ENCODE measurements at places on chromosomes 7 and 10.
A peak's percentile ranks its signal among the peaks of the same experiment; 100 is the strongest.

- DNase-seq = no peak
These were observed 38.3 kb downstream of the WBP1L start for GRCh38 chr10:102781921-102782557.

GRCh38 chr10:80516506-80517075 lies 21.1 kb upstream of the SH2D4B start:
- no peak for DNase-seq

DNA sequence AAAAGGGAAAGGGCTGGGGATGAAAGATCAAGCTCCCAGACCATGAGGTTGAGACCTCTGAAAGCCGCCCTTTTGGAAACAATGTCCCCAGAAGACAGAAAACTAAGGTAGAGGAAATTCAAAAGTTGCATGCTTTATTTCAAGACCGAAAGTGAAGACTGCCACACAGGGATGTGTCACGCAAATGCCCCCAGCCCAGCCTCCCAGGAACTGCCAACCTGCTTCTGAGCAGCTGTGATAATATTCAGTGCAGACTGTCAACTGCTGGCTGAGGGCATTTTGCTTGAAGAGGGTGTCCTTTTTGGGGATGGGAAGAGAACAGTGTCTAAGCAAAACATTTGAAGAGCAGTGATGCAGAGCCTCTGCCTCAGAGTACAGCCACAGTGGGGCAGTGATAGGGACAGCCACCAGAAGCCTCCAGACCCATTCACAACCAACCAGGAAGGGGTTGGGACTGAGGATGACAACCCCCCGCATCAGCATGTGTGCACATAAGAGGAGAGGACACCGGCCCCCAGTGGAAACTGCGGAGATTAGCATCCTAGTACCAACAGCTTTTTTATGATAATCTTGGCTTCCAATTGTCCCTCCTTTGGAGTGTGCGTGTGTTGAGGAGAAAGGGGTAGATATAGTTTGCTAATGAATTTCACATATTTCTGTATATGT lies 34.7 kb upstream of the NFE2L3 start:
- DNase-seq = no peak

- no peak for DNase-seq
These were observed 37.9 kb downstream of the SORCS1 start for GRCh38 chr10:107126512-107127065.

GRCh38 chr7:89994483-89994882 lies 159.8 kb upstream of the STEAP1 start:
- DNase-seq = no peak

GRCh38 chr10:43076876-43077420 lies at the start of gene RET:
Gene RET (plus strand): TSS chr10:43077069. CDS start chr10:43077259, 190 bp downstream.
- DNase-seq = no peak

GRCh38 chr10:110498087-110498981 lies 627 bp downstream of the DUSP5 start:
- no peak for DNase-seq

DNA sequence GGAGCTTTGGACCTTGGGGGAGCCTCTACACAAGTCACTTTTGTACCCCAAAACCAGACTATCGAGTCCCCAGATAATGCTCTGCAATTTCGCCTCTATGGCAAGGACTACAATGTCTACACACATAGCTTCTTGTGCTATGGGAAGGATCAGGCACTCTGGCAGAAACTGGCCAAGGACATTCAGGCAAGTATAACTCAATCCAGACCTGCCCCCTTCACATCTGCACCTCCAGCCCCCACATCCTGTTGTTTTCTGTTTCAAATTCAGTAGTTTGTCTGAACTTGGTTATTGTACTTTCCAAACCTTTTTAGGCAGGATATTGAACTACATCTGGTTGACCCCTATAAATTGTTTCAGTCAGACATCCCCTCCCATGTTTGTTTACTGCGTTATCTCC lies 62.4 kb upstream of the CC2D2B start:
- no peak for DNase-seq

GRCh38 chr10:117631276-117632145 lies 89.0 kb downstream of the EMX2 start:
- DNase-seq = no peak

DNA sequence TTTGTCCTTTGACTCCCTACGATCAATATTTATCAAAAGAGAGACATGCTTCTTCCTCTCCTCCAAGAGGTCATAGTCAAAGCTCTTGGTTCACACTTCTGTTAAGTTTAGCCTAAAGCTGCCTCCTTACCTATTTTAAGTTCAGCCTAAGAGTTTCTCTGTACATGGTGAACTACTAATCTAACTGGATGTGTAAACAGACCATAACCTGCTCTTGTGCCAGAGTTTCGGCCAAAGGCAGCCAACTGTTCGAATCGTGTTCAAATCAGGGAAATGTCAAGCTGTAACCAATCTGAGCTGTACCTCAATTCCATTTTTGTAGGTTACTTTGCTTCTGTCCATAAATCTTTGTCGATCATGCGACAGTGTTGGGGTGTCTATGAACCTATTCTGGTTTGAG lies 414.8 kb downstream of the PHTF2 start:
- no peak for DNase-seq

GRCh38 chr7:28608731-28609130 lies 196.4 kb downstream of the CREB5 start:
- no peak for DNase-seq

DNA sequence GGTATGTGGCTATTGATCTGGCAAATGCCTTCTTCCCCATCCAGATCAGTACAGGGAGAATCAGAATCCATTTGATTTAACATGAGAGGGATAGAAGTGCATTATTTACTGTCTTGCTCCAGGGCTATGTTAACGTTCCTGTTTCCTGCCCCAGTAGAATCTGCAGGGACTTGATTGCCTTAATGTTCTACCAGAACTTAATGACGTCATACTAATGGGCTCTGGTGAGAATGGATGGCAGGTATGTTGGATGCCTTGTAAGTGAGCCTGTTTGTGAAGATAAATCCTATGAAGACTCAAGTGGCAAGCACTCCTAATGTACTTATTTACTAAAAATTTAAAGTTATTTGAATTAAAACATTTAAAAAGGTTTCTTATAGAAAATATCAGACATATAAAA lies 44.5 kb upstream of the CHCHD3 start:
- DNase-seq = no peak

GRCh38 chr7:23472556-23472955 lies 2.3 kb upstream of the IGF2BP3 start:
- no peak for DNase-seq

GRCh38 chr7:28408105-28408959 lies 4.0 kb upstream of the CREB5 start:
- DNase-seq = no peak

DNA sequence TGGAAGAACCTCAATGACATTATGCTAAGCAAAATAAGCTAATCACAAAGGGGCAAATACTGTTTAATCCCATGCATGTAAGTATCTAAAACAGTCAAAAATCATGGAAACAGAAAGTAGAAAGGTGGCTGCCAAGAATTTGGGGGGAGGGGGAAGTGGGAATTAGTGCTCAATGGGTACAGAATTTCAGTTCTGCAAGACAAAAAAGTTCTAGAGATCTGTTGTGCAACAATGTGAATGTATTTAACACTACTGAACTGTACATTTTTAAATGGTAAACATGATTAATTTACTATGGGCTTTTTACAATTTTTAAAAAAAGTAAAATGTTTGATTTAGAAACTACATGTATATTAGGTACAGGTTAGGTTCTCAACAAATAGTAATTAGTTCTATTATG lies 11.9 kb downstream of the EZH2 start:
- no peak for DNase-seq

- no peak for DNase-seq
These were observed 224.8 kb upstream of the LYZL1 start for GRCh38 chr10:29063806-29064644.

GRCh38 chr10:129896136-129896859 lies 67.8 kb downstream of the EBF3 start:
- no peak for DNase-seq

DNA sequence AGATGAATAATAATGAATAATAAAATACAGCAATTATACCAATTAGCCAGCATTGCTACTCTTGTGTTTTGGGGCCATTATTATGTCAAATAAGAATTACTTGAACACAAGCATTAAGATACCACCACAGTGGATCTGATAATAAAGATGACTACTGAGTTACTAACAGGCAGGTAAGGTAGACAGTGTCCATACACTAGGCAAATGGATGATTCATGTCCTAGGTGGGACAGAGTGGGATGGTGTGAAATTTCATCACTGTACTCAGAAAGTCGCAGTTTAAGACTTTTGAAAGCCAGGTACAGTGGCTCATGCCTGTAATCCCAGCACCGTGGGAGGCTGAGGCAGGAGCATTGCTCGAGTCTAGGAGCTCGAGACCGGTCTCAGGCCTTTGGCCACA lies 8.7 kb upstream of the UNC5B start:
- DNase-seq = no peak

GRCh38 chr7:131046246-131046645 lies 281.4 kb upstream of the MKLN1 start:
- DNase-seq = no peak

DNA sequence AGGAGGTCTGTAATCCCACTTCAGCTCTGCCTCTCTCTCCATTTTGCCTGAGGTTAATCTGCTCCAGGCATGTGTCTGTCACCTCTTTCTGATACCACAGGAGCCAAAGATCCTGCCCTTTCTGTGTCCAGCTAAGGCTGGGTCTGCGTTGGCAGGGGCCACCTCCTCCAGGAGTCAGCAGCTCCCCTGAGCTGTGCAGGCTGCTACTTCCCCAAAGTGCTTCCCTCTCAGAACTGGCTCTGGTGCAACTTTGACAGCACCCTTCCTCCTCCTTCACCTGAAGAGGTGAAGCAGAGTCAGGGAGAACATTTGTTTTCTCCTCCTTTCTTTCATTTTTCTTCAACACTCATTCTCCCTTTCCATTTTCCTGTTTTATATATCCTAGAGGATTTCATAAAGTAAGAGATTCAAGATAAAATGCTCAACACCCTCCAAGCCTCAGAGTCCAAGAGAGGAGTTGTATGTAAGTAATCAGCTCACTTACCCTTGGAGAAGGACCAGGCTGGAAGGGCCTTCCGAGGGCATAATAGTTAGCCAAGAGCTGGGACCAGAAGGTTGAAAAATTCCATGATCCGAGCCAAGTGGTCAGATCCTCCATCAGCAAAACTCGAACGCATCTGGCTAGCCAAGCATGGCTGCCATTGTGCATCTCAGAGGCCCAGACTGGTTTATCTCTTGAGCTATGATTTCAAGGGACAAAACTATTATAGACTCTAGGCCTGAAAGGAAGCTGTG lies 257.3 kb downstream of the PTEN start:
- DNase-seq = no peak

DNA sequence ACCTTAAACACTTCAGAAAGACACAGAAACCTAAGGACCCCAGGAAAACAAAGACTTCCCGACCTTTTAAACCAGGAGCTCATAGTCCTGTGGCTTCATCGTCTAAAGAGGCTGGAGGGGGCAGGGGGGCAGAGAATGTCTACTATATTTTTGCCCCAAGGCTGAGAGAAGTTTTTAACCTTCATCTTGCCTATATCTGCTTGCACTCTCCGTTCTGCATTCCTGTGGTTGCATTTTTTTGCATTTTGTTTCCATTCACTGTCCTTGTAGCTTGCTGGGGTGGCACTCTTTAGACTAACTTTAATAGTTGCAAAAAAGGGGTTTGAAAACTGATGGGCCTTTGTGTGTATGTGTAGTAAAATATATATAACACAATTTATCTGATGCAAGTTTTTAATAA lies 23.7 kb downstream of the PRKAR2B start:
- DNase-seq = no peak

DNA sequence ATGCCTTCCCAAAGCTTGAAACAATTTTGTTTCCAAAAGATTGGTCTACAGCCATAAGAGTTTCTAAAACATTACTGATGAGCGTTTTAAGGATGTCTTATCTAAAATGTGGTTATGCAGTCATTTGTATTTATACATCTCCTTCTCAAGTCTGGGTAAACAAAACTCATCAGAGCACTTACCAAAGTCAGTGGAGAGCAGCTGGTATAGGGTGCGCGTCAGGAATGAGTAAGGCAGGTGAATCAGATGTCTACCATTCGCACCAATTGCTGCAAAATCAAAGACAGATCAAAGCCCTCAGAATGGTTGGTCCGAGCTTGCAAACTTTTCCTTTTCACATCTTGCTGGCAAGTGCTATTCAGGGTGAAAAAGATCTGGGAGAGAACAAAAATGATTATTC lies 65.6 kb upstream of the FAM171A1 start:
- peak; percentile 38 for DNase-seq

GRCh38 chr7:80226629-80227028 lies 92.0 kb downstream of the GNAI1 start:
- no peak for DNase-seq

GRCh38 chr10:73576890-73577591 lies 14.1 kb downstream of the USP54 start:
- DNase-seq = no peak

DNA sequence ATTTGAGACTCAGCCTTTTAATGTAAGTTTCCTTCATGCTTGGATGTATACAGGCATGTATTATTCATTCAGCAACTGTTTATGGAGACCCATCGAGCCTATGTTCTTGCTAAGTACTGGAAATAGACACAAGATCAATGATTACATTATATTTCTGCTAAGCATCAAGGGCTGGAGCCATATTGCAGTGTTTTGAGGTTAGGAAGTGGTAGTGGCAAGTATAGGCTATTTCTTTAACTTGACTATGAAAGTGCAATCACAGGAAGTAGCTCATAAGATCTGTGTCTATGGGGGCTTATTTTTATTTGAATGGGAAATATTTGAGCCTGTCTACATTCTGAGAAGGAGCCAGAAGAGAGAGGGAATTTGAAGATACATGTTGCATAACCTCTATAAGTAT lies 123.8 kb downstream of the HDAC9 start:
- DNase-seq = no peak

DNA sequence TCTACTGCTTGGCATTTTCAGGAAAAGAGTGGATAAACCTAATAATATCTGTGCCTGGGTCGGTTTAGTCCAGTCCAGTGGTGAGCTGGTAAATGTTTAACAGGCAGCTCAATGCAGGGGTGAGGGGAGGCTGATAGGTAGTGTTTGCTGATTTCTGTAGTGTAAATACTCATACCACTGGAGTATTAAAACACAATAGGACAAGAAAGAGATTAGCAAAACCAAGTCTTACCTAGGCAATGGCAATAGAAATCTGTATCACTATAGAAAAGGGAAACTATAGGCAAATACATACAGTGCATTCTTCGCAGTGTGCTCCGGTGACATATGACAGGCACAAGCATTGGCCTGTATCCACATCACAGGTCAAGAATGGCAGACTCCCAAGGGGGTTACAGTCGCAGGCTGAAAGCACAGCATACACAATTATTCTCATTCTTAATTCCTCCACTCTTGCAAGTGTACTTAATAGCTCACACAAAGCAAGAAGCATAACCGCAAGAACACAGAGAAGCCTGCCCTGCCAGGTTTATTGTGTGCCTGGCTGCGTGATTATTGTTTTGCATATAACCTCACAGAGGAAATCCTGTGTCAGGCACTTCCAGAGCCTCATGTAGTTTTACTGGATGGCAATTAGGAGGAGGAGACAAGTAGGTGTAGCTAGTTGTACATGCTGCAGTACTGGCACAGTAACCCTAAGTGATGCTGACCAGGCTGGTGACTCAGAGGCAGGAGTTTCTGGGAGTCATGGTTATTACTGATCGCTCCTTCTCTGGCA lies 35.0 kb downstream of the LAMB4 start:
- DNase-seq = peak; percentile 82

Data from kidney epithelial cell (primary cell).